ENCODE measurements at places on chromosomes 16 and 17.
A peak's percentile ranks its signal among the peaks of the same experiment; 100 is the strongest.

DNA sequence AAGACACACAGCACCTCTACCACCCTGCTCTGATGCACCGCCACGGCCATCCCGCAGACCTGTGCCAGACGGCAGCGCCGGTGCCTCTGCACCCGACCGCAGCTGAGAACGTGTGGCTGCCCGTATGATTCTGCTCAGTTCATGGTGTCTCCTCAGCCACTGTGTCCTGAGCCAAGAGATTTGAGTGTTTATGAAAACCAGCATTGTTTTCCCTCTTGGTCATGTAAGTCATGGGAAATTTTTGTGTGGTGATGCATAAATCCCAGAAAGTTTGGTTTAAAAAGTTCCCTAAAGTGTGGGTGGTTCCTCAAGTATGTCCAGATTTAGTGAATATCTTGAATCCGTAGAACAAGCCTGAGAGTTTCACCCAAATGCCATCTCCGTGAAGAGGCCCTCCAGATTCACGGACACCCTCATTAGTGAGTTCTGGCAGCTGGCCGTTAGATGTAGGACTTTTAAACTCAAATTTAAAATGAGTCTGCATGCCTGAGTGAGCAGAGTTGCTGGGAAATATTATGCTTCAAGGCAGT, 57.6 kb downstream of the CDRT4 start:
- H3K36me3 ChIP-seq: no peaks in the 10 kb centered on the region
- H3K4me1 ChIP-seq: no peaks in the 10 kb centered on the region
- no peak overlapping the region for H3K27ac ChIP-seq
- DNase-seq: no peak
- H3K27me3 ChIP-seq: no peaks in the 10 kb centered on the region
- no peak overlapping the region for H3K4me3 ChIP-seq

DNA sequence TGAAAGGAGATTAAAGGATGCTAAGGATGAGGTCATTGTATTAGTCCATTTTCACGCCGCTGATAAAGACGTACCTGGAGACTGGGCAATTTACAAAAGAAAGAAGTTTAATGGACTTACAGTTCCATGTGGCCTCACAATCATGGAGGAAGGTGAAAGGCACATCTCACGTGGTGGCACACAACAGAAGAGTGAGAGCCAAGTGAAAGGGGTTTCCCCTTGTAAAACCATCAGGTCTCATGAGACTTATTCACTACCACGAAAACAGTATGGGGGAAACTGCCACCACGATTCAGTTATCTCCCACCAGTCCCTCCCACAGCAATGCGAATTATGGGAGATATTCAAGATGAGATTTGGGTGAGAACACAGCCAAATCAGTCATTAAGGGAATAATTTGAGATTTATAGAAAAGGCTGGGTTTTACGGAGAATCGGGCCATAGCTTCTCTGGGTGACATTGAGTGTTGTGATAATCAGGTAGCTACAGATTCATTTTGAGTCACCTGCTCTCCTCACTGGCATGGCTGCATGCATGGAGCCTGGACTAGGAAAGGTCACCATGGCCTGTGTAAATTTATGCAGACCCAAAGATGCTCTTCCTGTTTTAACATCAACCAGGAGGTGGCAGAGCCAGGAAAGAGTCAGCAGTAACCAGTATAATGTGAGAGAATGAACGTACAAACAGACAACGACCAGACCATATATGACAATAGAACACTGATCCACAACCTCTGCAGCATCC, 40.5 kb upstream of the DYNLRB2 start:
- H3K4me3 ChIP-seq: no peak overlapping the region
- H3K36me3 ChIP-seq: no peaks in the 10 kb centered on the region
- peaks cover 14% of the 10 kb centered on the region for H3K27me3 ChIP-seq
- H3K4me1 ChIP-seq: no peaks in the 10 kb centered on the region

- peak overlapping the region; percentile 84 for H3K4me3 ChIP-seq
- no peaks in the 10 kb centered on the region for H3K27me3 ChIP-seq
- peaks cover 7% of the 10 kb centered on the region for H3K36me3 ChIP-seq
- peak; percentile 57 for DNase-seq
- peak overlapping the region; percentile 95 for H3K27ac ChIP-seq
These were observed 458 bp downstream of the SLC12A4 start for GRCh38 chr16:67967958-67968399.

- peaks cover 22% of the 10 kb centered on the region for H3K36me3 ChIP-seq
- no peak overlapping the region for H3K27ac ChIP-seq
- H3K4me1 ChIP-seq: peaks cover 18% of the 10 kb centered on the region
- H3K27me3 ChIP-seq: peaks cover 11% of the 10 kb centered on the region
These were observed 6.2 kb downstream of the PLCG2 start for GRCh38 chr16:81785138-81785924.

- no peaks in the 10 kb centered on the region for H3K36me3 ChIP-seq
- H3K4me3 ChIP-seq: no peak overlapping the region
- H3K27me3 ChIP-seq: no peaks in the 10 kb centered on the region
- H3K27ac ChIP-seq: no peak overlapping the region
These were observed 214.3 kb upstream of the CDH5 start for GRCh38 chr16:66152181-66152580.

DNA sequence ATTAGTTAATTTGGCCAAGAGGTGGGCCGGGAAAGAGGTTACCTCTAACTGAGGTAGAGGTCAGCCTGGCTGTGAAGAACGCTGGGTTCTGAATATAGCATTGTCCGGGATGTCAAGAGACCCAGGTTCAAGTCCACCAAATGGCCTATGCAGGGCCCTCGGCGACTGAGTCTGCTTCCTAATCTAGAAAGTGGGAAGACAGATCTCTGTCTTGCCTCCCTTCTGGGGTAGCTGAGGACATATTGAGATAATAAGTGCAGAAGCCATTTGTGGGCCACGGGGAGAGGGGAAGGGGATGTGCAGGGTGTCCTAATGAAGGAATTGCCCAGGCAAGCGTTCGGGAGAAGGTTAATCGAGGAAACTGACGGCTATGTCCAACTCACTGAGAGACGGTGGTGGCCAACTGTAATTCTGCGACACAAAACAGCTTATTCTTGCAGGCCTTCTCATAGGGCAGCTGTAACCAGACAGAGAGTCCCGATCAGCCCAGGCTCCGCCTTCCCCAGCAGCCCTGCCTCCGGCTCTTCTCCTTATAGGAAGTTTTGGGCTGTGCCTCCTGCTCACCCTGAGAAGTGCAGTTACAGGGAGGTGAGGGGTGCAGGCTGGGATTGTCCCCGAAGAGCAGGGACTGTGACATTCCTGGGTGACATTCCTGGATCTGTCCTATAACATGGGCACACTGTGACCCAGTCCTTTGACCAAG, 15.9 kb downstream of the HASPIN start:
- H3K4me3 ChIP-seq: no peak overlapping the region
- H3K27ac ChIP-seq: peak overlapping the region; percentile 59
- peaks cover 23% of the 10 kb centered on the region for H3K36me3 ChIP-seq
- H3K27me3 ChIP-seq: no peaks in the 10 kb centered on the region

DNA sequence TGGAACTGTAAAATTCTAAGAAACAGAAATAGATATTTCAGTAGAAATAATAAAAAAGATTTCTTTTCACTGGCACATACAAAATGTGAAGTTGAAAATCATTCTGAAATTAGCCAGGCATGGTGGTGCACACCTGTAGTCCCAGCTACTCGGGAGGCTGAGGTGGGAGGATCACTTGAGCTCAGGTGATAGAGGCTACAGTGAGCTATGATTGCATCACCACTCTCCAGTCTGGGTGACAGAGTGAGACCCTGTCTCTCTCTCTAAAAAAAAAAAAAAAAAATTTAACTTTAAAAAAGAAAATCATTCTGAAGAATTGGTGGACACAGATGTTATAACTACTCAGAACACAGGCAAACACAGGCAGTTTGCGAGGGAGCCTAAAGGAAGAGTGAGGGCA, 97.7 kb upstream of the FA2H start:
- DNase-seq: no peak
- no peak overlapping the region for H3K27ac ChIP-seq

DNA sequence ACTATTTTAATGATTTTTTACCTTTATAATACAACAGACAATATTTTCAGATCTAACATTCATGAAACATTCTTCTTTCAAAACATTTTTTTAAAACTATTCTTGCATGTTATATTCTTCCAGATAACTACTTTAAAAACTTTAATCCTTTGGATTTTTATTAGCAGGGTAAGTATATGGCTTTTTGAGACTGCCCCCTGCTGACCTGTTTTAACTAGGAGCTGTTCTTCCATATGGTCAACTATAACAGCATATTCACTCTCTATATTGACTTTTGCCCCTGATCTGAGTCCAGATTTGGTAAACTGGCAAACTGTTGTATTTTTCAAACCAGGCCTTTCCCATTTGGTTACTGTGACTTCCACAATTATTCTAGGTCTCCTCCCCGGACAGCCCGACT, 16.5 kb downstream of the ZNF18 start:
- H3K27ac ChIP-seq: no peak overlapping the region
- H3K27me3 ChIP-seq: no peaks in the 10 kb centered on the region
- peaks cover 43% of the 10 kb centered on the region for H3K36me3 ChIP-seq
- no peaks in the 10 kb centered on the region for H3K4me1 ChIP-seq
- DNase-seq: no peak
- H3K4me3 ChIP-seq: no peak overlapping the region

DNA sequence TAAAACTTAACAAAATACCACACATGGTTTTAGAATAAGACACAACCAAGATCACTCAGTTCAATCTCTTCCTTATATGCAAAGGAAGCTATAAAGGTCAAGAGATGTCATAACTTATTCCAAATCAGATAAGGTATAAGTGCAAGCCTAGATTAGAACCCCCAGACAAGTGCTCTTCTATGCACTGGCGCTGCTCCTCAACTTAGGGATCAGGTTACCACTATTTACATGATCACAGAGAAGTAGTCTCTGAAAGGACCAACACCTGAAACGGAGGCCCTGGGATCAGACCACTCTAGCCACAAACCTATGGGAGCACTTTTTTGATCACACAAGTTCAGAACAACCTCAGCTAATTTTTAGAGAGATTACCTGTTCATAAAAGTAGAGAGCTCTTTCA, 16.6 kb downstream of the COPS3 start:
- peaks cover 45% of the 10 kb centered on the region for H3K36me3 ChIP-seq
- no peaks in the 10 kb centered on the region for H3K4me1 ChIP-seq
- no peaks in the 10 kb centered on the region for H3K27me3 ChIP-seq

DNA sequence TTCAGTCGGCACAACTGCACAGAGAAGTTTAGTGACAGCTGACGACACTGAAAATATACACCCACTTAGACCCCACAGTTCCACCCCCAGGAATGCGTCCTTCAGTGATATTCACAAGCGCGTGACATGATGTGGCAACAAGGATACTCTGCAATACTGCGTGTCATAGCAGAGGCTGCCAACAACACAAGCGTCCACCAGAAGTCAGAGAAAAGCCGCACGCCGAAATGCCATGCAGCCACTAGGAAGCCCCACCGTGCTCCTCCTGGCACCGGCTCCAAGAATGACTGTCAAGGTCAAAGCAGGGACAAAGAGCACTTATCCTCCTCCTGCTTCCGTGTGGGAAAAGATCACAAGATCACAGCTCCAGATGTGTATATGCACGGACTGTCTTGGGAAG, 3.5 kb downstream of the ATP2A3 start:
- peak overlapping the region; percentile 54 for H3K27ac ChIP-seq
- H3K36me3 ChIP-seq: peaks cover 30% of the 10 kb centered on the region
- no peaks in the 10 kb centered on the region for H3K27me3 ChIP-seq
- no peak for DNase-seq
- peaks cover 47% of the 10 kb centered on the region for H3K4me1 ChIP-seq

- no peak overlapping the region for H3K4me3 ChIP-seq
- peaks cover 9% of the 10 kb centered on the region for H3K36me3 ChIP-seq
- peaks cover 38% of the 10 kb centered on the region for H3K4me1 ChIP-seq
- no peak for DNase-seq
- H3K27ac ChIP-seq: peak overlapping the region; percentile 52
These were observed 9.6 kb downstream of the ABHD15 start for GRCh38 chr17:29557085-29557738.

- H3K4me1 ChIP-seq: peaks cover 4% of the 10 kb centered on the region
- no peak overlapping the region for H3K4me3 ChIP-seq
- no peak for DNase-seq
- H3K36me3 ChIP-seq: no peaks in the 10 kb centered on the region
- no peaks in the 10 kb centered on the region for H3K27me3 ChIP-seq
These were observed 1.1 kb downstream of the VASN start for GRCh38 chr16:4372578-4373355.

All from activated CD8-positive, alpha-beta memory T cell treated with anti-CD3 and anti-CD28 coated beads, Interleukin-2, amount 10 ng/mL, durations not matched to agents 7 days and 5 days (primary cell).